ENCODE measurements at places on chromosomes 12 and 14. TPM values are rescaled to one million over a fixed set of nuclear protein-coding genes. Genes with fewer than 3 reads are reported as not detected.

- DNase-seq: no peak
Observed at GRCh38 chr12:19992311-19992710, 376.0 kb upstream of the PDE3A start.

OTUB2 gene
- 1.2 TPM for total RNA-seq

PPP1R3E gene
- 9.1 TPM for total RNA-seq

GRCh38 chr12:94841177-94841576 is 162.3 kb downstream of the NDUFA12 start:
- DNase-seq: no peak

DNA sequence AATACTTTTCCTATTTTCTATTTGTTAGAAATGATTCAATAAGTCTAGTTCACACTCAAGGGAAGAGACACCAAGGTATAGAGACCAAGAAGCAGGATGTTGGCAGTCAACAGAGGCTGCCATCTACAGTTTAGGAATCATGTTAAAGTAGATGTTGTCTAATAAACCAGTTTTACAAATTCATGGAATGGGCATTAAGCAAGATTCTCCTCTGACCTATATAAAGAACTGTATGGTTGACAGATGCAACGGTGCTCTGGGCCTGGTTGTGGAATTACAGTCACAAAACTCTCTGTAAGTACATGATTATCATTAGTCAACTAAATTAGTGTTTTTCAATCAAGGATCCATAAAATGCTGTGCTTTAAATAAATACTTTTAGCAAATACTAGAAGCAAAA is 475.1 kb downstream of the NAV3 start:
- DNase-seq: no peak

GRCh38 chr14:74824997-74825396 is 50.9 kb downstream of the PROX2 start:
- DNase-seq: no peak

DNA sequence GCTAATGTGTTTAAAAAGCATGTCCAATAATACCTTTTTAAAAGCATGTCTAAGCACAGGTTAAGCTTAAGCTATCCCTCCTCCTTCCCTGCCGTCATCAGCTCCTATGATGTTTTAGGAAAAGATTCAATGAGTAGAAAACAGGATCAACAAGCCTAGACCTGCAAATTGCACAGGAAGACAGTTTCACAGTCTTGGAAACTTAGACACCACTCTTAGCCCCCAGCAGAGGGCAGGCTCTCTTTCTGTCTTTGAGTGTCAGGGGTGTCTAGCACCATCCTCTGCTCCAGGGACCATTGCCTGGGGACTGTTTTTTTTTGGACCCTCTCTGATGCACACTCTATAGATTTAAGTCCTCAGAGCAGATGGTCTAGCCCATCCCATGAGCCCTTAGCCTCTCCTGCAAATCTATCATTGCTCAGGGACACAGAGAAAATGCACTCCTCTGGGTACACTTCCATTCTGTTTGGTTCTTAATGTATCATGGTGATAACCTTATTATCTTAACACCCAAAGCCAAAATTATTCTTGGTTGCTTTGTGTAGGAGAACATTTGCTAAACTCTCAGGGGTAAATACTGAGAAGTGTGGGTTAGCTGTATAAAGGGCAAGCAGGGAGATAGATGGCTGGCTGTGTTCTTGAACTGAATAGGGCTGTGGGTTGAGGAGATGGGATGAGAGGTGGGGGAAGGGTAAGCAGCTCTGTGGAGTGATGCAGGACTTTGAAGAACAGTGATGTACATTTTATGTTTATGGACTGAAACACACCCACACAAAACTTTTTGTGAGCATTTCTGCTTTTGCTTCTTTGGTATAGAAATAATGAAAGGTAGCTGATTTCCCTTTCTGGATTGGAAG is 259.9 kb upstream of the DDHD1 start:
- DNase-seq: no peak

DNA sequence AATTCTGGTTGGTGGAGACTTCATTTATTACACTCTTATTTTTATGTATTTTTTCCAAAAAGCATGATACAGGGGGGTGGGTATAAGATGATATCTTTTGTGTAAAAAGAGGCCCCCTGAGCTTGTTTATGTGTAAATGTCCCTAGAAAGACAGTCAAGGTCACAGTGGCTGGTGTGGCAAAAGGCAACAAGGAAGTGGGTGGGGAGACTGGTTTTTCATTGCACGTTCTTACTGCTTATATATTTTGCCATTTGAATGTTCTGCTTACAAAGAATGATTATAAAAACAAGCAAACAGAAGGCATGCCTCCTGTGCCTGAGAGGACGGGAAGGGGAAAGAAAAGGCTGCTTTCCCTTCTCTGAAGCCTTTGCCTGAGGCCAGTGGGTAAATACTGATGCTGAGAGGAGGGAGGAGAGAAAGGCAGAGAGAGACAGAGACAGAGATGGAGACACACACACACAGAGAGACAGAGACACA is 24.1 kb upstream of the ADIPOR2 start:
- no peak for DNase-seq

- no peak for DNase-seq
Observed at GRCh38 chr14:32559590-32559989, 230.5 kb downstream of the AKAP6 start.

FAR2 gene
- total RNA-seq: 10.3 TPM

GRCh38 chr14:88228522-88229236 is 94.4 kb downstream of the KCNK10 start:
- no peak for DNase-seq

DNA sequence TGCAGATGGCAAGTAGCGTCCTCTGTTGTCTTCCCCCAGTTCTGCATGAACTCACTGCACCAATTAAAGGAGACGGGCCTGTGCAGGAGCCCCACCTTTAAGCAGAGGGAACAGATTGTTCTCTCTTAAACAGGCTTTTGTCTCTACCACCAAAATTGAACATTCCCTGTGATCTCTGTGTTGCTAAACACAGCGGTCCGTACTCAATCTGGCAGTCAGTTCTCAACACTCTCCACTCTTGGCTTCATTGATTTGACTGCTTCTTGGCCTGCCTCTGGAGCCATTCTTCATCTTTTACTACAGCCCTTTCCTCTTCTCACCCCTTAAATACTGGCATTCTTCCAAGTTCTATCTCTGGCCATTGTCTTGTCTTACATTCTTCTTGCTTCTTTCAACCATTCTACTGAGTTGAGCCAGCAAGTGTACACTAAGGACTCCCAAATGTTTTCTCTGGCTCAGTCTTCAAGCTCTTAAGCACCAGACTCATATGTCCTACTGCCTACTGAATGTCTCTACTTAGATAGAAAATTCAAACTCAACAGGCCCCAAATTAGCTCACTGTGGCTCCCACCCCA is 8.0 kb upstream of the NT5DC3 start:
- DNase-seq: no peak

DNA sequence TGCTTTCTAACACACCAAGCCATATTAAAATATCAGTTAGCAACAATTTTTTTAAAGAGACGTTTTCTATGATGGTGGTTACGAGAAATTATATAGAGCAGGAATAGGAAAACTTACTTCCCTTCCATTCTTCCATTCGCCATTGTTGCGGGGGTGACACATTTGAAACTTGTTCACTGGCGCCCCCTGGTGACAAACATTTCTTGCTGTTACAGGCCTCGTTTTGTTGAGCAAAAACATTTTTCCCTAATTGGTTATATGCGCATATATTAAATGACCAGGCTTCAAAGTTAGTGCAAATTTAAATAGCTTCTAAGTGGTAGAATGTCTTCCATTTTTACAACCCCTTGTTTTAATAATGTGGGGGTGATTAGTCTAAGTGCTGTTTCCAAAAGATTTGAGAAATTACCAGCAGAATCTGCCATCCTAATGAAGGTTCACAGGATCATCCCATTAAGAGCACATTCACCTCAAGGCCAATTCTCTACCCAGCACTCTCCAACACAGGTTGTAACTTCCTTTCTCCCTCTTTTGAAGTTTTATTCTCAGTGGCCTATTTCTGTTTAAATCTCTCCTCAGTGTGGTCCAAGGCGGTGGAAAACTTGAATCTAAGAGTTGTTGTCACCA is 1124.7 kb downstream of the FLRT2 start:
- DNase-seq: no peak

GRCh38 chr14:90345239-90345557 is 13.5 kb upstream of the NRDE2 start:
- DNase-seq: no peak

BDKRB2 gene
- total RNA-seq: 4.6 TPM

DNA sequence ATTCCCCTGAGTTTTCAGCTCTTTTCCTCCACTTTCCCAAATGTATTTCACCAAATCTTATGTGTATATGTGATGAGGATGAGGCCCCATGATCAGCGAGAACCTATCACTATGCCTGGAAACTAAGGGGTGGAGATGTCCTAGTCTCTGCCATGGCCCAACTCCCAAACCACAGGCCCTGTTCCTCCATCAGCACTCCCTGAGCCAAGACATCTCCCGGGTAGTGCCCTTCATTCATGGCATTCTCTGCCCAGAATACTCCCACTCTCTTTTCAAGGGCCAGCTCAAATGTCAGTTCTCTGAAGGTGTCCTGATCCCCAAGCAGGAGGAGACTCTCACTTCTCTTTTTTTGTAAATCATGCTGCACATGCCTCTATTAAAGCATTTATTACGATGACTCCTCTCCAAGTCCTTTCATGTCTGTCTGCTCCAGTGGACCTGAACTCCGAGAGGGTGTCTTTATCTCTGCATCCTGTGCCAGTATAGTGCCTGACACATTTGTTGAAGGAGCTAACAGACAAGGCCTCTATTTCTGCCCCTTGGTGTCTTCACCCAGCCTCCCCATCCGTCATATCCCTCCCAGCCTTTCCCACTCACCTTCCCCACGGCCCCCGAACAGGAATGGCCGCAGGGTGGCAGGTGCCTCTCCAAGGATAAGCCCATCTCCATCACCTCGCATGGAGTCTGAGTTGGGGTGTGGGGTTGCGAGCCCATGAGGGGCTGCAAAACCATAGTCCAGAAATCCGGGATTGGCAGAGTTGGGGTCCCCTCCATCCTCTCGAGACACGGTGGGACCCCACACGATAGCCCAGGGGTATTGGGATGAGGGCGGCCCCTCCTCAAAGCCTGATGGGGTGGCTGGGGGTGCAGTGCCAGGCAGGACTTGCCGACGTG is 3.7 kb downstream of the PIANP start:
- DNase-seq: no peak

GRCh38 chr12:53105256-53105655 is 2.0 kb downstream of the SOAT2 start:
- no peak for DNase-seq

RTL1 gene
- total RNA-seq: not detected

DNA sequence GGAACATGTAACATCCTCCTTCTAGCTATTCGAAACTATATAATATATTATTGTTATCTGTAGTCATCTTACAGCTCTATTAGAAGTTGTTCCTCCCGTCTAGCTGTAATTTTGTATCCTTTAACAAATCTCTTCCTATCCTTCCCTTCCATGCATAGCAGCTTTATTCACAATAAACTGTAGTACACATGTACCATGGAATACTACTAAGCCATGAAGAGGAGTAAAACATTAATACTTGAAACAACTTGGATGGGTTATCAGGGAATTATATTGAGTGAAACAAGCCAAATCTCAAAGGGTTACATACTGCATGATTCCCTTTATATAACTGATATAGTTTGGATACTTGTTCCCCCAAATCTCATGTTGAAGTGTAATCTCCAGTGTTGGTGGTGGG is 33.9 kb upstream of the STK38L start:
- DNase-seq: no peak

- no peak for DNase-seq
Observed at GRCh38 chr12:47903151-47903611, 1.6 kb downstream of the VDR start.

TRHDE gene
- 4.8 TPM for total RNA-seq

GRCh38 chr12:89789862-89790261 is 81.2 kb upstream of the ATP2B1 start:
- DNase-seq: no peak

DNA sequence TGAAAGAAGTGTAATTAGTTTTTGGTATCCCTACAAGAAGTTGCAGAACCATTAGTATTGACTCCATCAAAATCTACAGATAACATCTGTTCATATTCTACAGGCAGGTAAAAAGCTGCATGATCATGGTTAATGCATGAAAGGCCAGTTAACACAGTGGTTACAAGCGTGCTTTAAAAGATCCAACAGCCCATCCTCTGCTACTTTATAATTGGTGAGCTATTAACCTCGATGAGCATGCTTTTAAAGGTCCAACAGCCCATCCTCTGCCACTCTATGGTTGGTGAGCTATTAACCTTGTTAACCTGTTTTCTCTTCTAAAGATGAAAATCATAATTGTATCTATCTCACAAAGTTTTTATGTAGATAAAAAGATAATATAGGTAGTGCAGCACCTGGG is 289.3 kb downstream of the DUSP6 start:
- no peak for DNase-seq

DNA sequence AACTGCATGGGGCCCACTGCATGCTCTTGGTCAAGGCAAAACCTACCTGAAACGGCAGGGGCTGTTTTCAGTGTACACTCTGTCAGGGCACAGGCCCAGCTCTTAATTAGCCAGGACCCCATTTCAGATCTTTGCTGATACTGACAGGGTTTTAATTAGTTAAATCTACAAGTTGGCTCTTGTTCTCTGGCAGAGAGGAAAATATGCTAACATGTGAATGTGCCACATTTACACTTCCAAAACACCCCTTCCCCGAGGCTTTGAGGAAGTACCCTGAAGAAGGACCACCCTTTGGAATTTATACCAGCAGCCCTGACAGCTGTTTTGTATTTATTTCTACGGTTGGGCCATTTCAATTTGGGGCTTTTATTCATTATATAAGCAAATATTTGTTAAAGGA is 66.3 kb downstream of the OTX2 start:
- no peak for DNase-seq

MYF5 gene
- total RNA-seq: not detected

GRCh38 chr12:88805692-88806091 is 225.4 kb upstream of the KITLG start:
- DNase-seq: no peak

DNA sequence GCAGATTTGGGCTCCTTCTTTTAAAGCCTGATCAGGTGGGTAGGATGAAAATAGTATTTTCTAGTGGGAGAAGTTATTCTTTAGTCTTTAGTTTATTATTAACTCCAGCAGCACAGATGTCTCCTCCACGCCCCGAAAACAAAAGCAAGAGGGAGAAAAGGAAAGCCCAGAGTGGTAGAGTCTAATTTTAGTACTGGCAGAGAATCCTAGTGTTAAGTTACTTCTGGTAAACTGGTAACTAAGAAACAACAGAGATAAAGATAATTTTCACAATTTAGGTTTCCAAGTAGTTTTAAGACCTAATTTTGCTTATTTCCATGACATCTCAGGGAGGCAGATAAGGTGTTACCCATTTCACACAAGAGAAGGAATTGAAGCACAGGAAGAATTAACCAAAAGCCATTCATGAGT is 16.3 kb downstream of the ATP5MC2 start:
- DNase-seq: no peak

PARPBP gene
- total RNA-seq: 3.2 TPM

- DNase-seq: no peak
Observed at GRCh38 chr12:117832459-117833457, 136.0 kb downstream of the KSR2 start.

GRCh38 chr12:68508576-68508975 is 102.1 kb upstream of the RAP1B start:
- no peak for DNase-seq

GRCh38 chr12:6830286-6830890 is 2.2 kb downstream of the P3H3 start:
- no peak for DNase-seq

RNASE7 gene
- total RNA-seq: not detected

All from posterior vena cava (tissue), 2 donors.